ENCODE measurements at places on chromosomes 1 and 21. TPM values are rescaled to one million over a fixed set of nuclear protein-coding genes. Genes with fewer than 3 reads are reported as not detected.

GRCh38 chr1:86538775-86539174 is 8.1 kb upstream of the CLCA4 start:
- no peaks in the 10 kb centered on the region for H3K27me3 ChIP-seq
- H3K4me1 ChIP-seq, result no peaks in the 10 kb centered on the region
- no peak for DNase-seq
- H3K27ac ChIP-seq, result no peak overlapping the region
- H3K36me3 ChIP-seq, result no peaks in the 10 kb centered on the region
- H3K4me3 ChIP-seq, result no peak overlapping the region

DNA sequence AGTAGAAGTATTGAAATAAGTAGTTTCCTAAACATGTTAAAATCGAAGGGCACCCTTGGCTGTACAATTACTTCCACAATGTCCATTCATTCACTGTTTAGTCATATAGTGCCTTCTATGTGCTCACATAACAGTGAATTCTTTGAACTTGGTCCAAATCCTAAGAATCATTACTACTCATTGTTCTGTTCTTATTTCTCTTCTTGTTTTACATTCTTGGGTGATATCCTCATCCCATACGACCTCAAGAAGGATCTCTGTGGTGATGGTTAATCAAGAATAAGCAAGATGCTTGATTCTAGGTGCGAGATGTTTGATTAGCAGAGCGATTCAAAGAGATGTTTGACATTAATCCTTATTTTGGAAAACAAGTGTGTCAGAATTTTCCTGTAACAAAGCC is 667.4 kb upstream of the ZP4 start:
- no peak for DNase-seq
- no peak overlapping the region for H3K4me3 ChIP-seq
- no peaks in the 10 kb centered on the region for H3K27me3 ChIP-seq
- H3K4me1 ChIP-seq, result no peaks in the 10 kb centered on the region

DNA sequence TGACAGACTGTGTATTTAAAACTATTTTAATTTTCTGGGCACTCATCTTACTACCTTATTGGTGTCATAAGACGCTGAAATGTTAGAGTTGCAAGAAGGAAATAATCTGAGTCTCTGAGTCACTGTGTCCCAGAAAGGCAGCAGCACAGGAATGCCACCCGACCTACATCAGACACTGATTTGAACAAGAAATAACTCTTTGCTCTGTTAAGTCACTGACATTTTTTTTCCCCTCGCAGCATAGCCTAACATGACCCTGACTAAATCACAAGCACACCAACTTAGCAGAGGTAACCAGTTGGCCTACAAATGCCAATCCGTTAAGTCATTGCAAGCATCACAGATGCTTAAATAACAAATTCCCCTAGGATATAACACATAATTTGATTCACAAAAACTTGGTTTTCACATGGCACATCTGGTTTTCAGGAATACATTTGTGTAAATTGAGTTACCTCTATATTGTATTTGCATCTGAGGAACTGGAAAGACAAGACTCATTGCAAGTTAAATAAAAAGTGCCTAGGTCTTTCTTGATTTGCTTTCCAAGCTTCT is 349.1 kb downstream of the SEC16B start:
- no peaks in the 10 kb centered on the region for H3K27me3 ChIP-seq
- H3K4me3 ChIP-seq, result no peak overlapping the region

- peaks cover 51% of the 10 kb centered on the region for H3K4me1 ChIP-seq
- H3K27me3 ChIP-seq, result no peaks in the 10 kb centered on the region
- peaks cover 25% of the 10 kb centered on the region for H3K36me3 ChIP-seq
- no peak for DNase-seq
- no peak overlapping the region for H3K27ac ChIP-seq
These were observed 5.1 kb downstream of the ZNF362 start for GRCh38 chr1:33261344-33261743.

DNA sequence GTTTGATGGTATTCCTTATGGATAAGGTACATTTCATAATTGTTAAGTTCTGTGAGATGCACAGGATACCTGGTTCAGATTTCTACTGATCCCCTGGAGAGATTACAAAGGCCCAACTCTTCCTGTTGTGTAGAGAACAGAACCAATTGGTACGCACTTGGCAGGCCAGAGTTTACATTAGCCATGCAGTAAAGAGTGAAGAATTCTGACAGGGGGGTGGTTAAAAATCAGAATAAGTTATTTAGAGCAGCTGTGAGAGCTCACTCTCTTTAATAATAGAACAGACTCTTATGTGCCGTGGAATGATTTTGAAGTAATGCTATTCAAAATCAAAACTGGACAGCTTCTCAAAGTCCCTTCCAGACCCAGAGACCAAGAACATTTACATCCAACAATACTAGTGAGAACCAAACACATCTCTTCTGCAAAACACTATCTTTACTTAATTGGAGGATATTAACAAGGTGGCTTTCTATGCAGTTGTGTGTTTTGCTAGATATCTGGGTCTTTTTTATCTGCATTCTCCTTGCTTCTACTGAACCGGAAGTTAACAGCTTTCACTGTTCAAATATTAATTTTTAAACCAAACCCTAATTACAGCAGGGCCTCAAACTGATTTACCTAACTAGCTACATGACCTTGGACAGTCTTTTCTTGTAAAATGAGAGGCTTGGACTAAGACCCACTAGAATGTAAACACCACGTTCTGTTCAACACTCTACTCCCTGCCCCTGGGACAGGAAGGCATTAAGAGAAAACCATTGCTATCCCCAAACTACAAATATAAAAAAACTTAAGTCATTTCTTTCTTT is 4.0 kb downstream of the USP24 start:
- H3K36me3 ChIP-seq, result peaks cover 4% of the 10 kb centered on the region
- H3K27ac ChIP-seq, result no peak overlapping the region
- peaks cover 9% of the 10 kb centered on the region for H3K4me1 ChIP-seq

DNA sequence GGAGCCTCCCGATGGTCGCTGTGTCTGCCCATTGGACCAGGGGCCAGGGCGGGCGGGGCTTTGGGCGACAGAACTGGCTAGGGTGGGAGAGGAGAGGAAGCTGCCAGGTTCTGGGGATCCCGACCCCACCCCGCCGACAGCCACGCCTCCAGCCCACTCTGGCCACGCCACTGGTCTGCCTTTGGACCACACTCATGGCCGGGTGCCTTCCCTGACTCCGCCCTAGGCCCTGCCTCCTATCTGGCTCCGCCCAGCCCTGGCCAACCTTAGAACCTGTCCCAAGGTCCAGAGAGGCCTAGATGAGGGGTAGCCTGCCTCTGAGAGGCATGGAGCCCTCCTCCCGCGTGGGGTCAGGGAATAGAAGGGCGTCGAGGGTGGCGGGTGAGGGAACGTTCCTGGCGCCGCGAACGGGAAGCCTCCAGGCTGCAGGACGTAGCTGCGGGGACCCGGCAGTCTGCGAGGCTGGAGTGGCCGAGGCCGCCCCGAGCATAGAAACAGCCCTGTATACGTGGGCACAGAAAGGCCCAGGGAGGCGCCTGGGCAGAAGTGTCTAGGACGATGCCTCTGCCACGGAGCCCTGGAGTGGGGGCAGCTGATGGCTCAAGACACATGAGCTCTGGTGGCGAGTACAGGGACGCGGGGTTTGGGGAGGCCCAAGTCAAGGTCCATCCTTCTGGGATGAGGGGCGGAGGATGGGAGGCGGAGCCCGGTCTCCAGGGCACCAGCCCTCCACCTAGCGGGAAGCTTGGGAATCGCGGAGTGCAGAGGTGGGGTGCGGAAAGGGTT is 11.5 kb upstream of the COL16A1 start:
- H3K36me3 ChIP-seq, result no peaks in the 10 kb centered on the region
- peak overlapping the region; percentile 43 for H3K4me3 ChIP-seq
- no peaks in the 10 kb centered on the region for H3K27me3 ChIP-seq
- DNase-seq, result no peak
- H3K27ac ChIP-seq, result peak overlapping the region; percentile 97
- H3K4me1 ChIP-seq, result peaks cover 42% of the 10 kb centered on the region

GRCh38 chr1:112431038-112431437 is 35.0 kb downstream of the CTTNBP2NL start:
- H3K36me3 ChIP-seq, result peaks cover 5% of the 10 kb centered on the region
- DNase-seq, result no peak
- no peak overlapping the region for H3K4me3 ChIP-seq
- peak overlapping the region; percentile 25 for H3K27ac ChIP-seq

- peaks cover 2% of the 10 kb centered on the region for H3K4me1 ChIP-seq
- DNase-seq, result no peak
- no peak overlapping the region for H3K4me3 ChIP-seq
- H3K36me3 ChIP-seq, result no peaks in the 10 kb centered on the region
These were observed 296.5 kb upstream of the PLXNA2 start for GRCh38 chr1:208540724-208541123.

GRCh38 chr1:157944663-157945280 is 48.7 kb upstream of the KIRREL1 start:
- H3K27ac ChIP-seq, result no peak overlapping the region
- no peaks in the 10 kb centered on the region for H3K4me1 ChIP-seq
- no peaks in the 10 kb centered on the region for H3K27me3 ChIP-seq
- H3K36me3 ChIP-seq, result no peaks in the 10 kb centered on the region
- no peak for DNase-seq

DNA sequence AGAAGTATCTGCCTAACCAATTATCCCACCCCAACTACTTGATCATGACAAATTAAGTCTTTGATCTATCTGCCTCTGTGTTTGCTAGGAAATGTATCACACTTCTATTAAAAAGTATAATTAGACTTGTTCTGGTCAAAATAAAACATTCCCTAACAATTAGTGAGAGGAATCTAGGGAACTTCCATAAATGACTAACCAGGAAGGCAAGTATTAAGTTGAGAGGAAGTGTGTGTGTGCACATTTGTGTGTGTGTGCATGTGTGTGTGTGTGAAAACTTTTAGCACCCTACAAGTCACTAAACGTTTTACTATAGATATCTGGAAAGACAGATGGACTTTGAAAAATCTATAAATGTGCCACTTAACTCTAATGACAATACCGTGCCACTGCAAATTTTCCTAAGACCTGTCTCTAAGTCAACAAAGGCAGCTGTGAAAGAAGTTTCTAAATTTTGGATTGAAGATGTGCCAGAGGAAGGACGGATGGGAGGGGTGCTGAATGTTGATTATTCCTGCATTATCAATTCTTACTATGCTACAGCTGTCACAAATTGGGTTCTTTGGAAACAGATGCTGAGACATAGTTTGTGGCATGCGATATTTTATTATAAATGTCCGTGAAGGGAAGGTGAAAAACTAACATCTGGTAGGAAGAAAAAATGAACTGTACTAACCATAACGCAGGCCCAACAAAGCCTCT is 567.1 kb downstream of the PTPRC start:
- H3K4me1 ChIP-seq, result no peaks in the 10 kb centered on the region
- no peaks in the 10 kb centered on the region for H3K36me3 ChIP-seq
- no peak overlapping the region for H3K4me3 ChIP-seq
- H3K27me3 ChIP-seq, result no peaks in the 10 kb centered on the region
- DNase-seq, result no peak

MFAP2 gene
- total RNA-seq, result 18.1 TPM

IQCC gene
- total RNA-seq, result 6.4 TPM

KRTAP19-5 gene
- total RNA-seq, result not detected

CHRNB2 gene
- 14.9 TPM for total RNA-seq

SPATA1 gene
- 0.99 TPM for total RNA-seq

C1orf141 gene
- total RNA-seq, result 0.79 TPM

MMP23B gene
- 13.2 TPM for total RNA-seq

CFAP45 gene
- total RNA-seq, result 9.2 TPM

FCMR gene
- total RNA-seq, result 1.3 TPM

FAM72B gene
- total RNA-seq, result 3.1 TPM

LRRC41 gene
- 68.9 TPM for total RNA-seq

MATN1 gene
- 0.50 TPM for total RNA-seq
